ENCODE measurements at places on chromosomes 5 and 9.

DNA sequence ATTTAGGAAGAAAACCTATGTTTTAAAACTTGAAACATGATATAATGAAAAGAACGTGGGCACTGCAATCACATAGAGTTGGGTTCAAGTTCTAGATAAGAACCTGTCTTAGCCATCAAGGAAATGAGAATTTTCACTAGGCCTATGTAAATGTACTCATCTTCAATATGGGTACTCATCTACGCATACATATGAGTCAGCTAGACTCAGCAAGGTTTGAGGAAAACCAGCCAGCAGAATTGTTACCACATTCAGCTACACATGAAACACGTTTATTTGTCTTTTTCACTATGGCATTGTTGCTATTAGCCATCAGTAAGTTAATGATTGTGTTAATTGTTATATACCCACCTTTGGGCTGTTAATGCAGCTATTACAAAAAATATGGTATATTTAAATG lies 146.3 kb downstream of the CHSY3 start:
- no peak for DNase-seq

DNA sequence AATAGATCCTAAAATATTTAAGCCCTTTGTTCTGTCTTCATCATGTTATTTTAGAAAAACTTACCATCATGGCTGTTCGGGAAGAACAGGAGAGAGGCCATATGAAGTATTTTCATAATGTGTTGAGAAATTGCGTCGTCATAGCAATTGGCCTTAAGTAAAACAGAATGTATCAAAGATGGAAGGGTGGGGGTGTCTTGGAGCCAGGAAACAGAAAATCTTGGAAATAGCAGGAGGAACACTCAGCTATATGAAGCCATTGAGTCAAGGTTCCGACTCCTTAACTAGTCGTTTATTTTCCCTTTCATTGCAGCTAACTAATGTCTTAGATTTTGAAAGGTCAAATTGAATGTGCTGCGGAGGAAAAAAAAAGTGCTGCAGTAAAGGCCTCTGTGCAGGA lies 1.3 kb downstream of the SPTAN1 start:
- no peak for DNase-seq

GRCh38 chr5:73093943-73094342 lies 26.4 kb upstream of the TMEM171 start:
- no peak for DNase-seq

- DNase-seq, result no peak
Measured at GRCh38 chr9:137607141-137607857, 1.8 kb downstream of the ARRDC1 start.
